ENCODE measurements at places on chromosomes 7 and 10.

- peak; percentile 78 for DNase-seq
Measured at GRCh38 chr7:20229646-20230500, 12.7 kb upstream of the MACC1 start.

- DNase-seq: no peak
Measured at GRCh38 chr7:44330331-44330730, 4.9 kb upstream of the CAMK2B start.

DNA sequence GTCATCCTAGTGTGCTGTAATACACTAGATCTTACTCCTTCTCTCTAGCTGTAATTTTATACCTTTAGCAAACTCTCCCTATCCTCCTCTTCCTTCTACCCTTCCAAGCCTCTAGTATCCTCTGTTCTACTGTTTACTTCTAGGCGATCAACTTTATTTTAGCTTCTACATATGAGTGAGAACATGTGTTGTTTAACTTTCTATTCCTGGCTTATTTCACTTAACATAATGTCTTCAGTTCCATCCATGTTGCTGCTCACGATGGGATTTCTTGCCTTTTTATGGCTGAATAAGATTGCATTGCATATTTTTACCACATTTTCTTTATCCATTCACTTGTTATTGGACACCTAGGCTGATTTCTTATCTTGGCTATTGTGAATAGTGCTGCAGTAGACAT, 318.6 kb downstream of the MALRD1 start:
- DNase-seq: no peak

DNA sequence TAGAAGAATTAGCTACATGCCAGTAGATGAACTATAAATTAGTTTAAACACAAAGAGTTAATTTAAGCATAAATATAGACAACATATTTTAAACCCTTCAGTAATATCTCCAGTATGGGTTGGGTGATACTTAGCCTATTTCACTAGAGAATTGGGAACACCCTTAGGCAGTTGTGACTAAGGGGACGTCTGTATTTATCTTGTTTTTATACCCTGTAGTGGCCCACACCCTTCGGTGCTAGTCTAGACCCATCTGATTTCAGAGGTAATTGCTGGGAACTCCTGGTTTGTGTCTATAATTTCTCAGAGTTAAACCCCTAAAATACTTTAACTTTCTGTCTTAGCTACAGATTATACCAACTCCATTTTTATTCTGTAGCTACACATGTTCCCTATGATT, 11.5 kb upstream of the STEAP4 start:
- no peak for DNase-seq
